Left renal pelvis (tissue), 4 donors: ENCODE measurements at places on chromosomes 2 and 18.

DNA sequence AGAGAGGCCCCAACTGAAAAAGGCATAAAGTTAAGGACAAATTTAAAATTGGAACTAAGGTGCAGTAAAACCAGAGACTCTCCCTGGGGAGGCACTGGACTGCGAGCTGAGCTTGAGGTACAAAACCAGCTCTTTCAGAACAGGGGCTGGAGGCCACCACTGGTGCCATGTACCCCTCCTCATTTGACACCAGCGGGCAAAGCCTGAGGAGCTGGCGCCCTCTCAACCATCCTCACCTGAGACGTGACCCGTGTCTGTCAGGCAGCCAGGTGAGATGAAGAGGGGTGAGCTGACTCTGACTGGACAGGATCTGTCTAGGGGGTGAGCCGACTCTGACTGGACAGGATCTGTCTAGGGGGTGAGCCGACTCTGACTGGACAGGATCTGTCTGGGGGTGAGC lies 68.5 kb downstream of the TMEM18 start:
- no peak for DNase-seq

GRCh38 chr2:220046507-220046906 lies 419.1 kb downstream of the SLC4A3 start:
- DNase-seq, result no peak

GRCh38 chr2:38734299-38735058 lies 16.7 kb downstream of the SRSF7 start:
- no peak for DNase-seq

- DNase-seq, result no peak
These were observed 71.7 kb downstream of the LIMS1 start for GRCh38 chr2:108605947-108606346.

DNA sequence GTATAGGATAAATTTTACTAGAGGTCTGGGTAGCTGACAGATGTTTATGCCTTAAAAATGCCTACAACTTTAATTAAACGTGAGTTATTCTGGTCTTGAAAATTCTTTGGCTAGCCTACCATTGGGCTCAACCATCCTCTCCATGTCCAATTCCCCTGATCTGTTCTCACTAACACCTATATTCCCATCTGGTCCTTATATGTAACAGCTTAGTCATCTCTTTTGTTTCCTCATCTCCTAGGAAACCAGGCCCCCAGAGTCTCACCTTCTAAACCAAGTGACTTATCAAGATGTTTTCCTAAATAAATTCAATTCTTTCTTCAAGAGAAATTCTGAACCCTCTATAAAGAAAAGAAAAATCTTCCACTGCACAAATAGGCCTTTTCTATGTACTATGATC lies 148.5 kb downstream of the TTC32 start:
- no peak for DNase-seq

DNA sequence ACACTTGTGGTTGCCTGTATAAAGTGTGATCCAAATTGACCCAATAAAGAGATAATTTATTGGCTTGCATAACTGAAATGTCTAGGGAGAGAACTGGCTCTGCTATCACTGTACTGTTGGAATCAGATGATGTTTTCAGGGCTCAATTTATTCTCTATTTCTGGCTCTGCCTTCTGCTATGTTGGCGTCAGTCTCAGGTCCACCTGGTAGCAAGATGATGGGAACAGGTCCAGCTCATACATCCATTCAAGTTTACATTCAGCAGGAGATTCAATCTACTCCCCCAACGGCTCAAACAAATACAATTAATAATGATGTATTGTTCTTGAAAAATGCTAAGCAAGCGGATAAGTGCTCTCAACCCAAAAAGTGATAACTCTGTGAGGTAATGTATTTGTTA lies 297.7 kb upstream of the SYT4 start:
- DNase-seq, result no peak

GRCh38 chr2:70344195-70344594 lies 42.3 kb upstream of the FAM136A start:
- no peak for DNase-seq

- no peak for DNase-seq
These were observed 5.5 kb downstream of the NHEJ1 start for GRCh38 chr2:219155054-219155644.

DNA sequence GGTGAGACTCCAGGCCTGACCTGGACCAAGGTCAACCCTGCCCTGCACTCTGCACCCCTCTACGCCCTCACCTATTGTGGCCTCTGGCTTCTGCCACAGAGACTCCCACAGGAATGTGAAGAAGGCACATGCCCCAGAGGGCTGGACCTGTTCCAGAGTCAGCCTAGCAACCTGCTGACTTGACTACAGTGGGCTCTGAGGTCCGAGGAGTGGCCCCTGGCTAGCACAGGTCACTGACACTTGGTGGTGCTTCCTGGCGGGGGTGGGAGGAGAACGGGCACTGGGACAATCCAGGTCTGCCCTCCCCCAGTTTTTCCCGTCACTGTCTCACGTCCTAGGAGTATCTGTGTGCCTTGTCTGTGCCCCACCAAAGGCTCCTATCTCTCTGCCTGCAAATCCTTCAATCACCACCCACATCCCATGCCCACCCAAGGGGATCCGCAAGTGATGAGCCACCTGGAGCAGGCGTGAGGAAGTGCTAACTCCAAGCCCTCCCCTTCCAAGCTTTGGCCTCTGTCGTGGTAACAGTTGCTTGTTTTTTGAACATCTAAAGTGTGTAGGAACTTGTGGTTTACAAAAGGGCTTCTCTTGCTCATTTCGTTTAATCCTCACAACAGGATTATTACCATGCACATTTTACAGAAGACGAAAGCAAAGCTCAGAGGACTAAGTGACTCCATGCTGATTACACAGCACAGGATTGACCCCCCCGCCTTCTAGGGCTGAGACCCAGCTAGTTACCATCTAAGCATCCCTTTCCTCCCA lies 86.2 kb downstream of the MCFD2 start:
- no peak for DNase-seq

- no peak for DNase-seq
These were observed 434.5 kb upstream of the GYPC start for GRCh38 chr2:126221506-126221905.

- no peak for DNase-seq
These were observed 172.1 kb downstream of the SETBP1 start for GRCh38 chr18:44852818-44853217.

- DNase-seq, result no peak
These were observed 29.5 kb downstream of the SLC39A10 start for GRCh38 chr2:195686564-195686963.

GRCh38 chr2:153386481-153386897 lies 92.1 kb downstream of the RPRM start:
- DNase-seq, result no peak

DNA sequence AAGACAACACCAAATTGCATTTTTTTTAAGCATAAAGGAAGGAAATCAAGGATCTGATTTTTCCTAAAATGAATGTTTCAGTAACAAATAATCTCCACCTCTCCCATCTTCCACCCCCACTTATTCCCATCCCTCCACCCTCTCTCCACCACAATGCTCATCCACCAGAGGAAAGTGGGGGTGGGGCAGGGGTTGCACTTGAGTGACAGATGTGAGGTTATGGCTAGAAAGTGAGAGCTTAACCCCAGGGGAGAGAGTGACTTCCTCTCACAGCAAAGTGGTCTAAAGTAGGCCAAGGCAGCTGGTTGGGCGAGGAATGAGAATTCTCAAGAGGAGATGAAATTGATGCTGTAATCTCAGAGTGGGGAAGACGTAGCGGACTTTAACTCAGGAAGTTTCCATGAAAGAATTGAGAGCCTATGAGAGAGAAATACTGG lies 104.7 kb downstream of the HNRNPLL start:
- no peak for DNase-seq

DNA sequence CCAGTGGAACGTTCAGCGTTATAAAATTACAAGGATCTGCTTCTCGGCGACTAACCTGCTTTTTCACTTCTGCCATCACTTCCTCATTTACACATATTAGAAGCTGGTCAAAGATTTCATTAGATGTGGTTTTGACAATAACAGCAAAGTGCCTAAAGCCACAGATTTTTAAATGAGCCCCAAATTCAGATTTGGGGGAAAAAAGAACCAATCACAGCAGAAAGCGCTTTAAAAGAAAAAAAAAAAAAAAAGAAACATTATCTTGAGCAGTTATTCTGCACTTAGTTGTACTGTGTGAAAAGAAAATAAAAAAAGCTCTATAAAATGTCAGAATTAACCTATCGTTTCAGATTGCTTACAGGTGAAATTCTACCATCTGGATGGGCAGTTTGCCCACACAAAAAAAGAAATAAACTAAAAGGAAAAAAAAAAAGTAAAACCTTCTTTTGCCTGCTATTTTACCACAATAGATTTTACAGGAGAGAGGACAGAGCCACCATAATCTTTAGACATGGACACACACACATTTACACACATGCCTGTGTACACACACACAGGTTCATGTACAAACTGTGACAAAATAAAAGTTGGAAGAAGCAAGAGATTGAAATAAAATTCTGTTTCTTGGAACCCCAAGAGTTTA lies 167.2 kb downstream of the TCF4 start:
- DNase-seq, result no peak

DNA sequence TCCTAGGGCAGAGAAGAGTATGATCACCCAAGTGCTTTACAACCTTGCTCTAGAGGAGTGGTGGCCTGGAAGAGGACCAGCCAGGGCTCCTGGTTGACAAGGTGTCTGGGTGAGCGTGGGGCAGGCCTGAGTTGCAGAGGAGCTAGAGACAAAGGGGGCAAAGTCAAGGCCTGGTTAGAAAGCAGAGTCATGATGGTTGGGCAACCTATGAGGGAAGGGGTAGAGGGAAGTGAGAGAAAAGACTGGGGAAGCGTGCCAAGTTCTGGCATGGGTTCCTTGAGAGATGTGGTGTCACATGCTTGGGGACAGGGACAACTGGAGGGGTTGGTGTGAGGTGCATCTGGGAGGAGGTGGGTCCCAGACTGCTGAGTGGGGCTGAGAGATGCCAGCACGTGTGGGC lies 13.5 kb downstream of the ZFP36L2 start:
- DNase-seq, result no peak

DNA sequence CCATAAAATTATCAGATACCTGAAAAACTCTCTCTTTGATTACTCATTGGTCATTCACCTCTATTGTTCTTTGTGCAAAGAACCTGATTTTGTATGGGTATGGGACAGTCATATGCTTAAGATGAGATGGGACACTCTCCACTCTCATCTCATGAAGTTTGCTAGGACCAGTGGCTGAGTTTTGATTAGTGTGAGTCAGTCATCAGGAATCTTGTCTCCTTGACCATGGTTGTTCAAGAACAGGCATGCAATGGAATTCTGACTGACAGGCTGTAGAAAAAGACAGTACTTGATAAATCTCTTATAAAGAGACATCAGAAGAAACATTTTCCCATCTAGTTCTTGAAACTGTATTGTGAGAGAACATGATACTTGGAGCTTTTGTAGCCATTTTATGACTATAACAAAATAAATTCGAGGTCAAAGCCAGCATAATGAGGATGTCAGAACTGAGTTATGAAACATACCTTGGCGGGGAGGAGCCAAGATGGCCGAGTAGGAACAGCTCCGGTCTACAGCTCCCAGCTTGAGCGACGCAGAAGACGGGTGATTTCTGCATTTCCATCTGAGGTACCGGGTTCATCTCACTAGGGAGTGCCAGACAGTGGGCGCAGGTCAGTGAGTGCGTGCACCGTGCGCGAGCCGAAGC lies 367.0 kb downstream of the NR4A2 start:
- no peak for DNase-seq

GRCh38 chr2:60273836-60274235 lies 279.6 kb downstream of the BCL11A start:
- DNase-seq, result no peak

- DNase-seq, result no peak
These were observed 14.2 kb downstream of the ESPNL start for GRCh38 chr2:238114331-238114841.
